ENCODE measurements at places on chromosomes 2 and 18.

DNA sequence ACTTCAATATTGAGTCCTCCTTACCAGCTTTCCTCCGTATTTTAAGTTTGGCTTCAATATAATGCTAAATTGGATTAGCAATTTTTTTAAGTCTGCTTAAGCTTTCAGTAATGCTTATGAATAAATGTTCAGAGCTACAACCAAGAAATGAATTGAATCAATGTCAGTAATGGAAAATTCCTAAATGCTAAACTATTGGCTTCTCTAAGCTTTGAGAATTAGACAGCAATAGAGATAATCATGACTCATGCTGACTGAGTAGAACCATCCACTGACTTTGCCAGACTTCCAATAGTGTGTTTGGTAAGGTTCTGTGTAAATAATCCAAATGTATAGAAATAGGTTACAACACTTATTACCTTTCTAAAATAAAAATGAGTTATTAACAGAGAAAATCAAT is 8.9 kb upstream of the PDE1A start:
- DNase-seq = peak; percentile 34

- DNase-seq = peak; percentile 32
Measured at GRCh38 chr2:206863196-206863595, 76.1 kb upstream of the CPO start.

DNA sequence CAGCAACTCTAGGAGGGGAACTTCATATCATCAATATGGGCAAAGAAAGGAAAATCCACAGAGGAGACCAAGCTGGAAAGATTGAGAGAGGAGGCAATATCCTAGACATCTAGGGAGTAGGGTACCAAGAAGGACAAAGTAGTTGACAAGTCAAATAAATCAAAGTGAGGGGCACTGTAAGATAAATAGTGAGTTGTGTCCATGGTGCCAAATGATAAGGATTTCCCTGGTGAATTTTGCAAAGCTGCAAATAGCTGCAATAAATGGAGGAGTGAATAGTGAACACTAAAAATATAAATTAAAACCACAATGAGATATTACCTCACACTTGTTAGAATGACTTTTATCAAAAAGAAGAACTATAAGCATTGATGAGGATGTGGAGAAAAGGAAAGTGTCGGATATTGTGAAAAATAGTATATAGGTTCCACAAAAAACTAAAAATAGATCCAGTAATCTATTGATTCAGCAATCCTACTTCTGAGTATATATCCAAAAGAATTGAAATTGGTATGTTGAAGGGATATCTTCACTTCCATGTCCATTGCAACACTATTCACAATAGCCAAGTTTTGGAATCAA is 258.2 kb upstream of the FN1 start:
- no peak for DNase-seq

DNA sequence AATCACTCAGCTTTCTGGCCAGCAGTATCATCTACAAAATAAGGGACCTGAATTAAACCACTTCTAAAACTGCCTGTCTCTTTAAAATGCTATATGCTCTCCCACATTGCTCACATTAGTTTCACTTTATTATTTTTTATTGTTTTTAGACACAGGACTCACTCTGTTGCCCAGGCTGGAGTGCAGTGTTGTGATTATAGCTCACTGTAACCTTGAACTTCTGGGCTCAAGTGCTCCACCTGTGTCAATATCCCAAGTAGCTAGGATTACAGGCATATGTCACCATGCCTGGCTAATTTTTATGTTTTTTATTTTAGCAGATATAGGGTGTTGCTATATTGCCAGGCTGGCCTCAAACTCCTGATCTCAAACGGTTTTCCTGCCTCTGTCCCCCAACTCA is 591.3 kb upstream of the ZNF804A start:
- no peak for DNase-seq

DNA sequence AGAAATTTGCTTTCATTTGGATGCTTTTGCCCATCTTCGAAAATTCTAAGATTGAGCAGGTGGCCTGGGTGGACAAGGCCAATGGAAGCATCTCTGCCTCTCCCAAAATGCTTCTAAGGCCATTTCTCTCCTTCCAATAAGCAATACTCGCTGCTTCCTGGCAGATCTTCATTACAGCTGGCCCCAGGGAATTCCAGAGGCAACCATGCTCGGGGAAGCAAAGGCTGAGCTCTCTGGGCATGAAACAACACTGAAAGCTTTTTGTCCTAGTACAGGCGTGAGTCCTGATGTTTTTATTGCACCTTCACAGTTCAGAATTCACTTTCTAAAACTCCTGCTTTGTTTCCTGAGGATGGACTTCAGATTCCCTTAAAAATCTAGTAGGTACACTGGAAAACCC is 11.8 kb upstream of the NEDD4L start:
- DNase-seq = no peak

DNA sequence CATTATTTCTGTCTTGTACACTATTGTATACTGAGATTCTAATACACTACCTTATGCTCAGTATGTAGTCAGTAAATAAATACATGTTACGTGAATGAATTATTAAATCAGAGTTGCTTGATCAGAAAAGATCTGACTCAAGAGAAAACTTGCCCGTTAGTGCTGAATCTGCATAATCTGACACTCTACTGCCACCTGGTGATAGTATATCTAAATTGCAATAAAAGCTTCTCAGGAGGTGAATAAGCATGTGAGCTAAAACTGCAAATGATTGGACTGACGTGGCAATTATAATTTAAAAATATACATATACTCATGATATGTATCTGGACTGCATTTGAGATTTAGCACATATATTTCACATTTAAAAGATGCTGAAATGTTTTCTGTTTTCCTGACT is 70.4 kb downstream of the KIAA1328 start:
- peak; percentile 27 for DNase-seq

DNA sequence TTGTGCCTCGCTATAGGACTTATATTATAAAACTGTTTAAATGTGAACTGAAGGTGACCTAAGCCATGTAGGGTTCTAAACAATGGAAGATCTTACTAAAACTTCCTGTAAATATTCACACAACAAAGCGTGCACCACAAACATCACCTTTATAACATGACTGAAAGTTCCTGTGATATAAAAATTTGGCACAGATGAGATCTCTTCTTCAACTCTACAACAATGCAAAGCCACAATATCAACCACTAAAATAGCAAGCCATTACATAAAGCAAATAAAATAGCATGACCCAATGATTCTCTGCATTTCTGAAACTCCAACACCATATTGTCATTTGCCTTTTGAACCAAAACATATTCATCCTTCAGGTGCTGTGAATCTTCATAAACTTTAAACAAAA is 3.5 kb downstream of the YES1 start:
- DNase-seq = no peak

DNA sequence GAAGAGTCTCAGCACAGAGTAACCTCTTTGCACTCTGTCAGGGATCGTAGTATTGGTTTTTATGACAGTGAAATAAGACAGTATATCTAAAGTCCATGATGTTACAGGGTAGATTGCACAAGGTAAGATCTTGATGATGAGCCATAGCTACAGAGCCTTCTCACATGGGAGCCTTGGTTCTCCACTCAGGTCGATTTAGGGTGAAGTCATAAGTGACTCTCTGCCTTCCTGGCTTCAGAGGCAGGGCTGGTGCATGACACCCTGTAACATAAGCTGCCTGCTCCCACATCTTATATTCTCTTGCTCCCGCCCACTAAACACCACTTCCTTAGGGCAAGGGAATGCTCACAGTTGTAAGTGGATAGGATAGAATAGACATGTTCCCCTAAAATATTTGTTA is 13.3 kb downstream of the DAPL1 start:
- DNase-seq = no peak

DNA sequence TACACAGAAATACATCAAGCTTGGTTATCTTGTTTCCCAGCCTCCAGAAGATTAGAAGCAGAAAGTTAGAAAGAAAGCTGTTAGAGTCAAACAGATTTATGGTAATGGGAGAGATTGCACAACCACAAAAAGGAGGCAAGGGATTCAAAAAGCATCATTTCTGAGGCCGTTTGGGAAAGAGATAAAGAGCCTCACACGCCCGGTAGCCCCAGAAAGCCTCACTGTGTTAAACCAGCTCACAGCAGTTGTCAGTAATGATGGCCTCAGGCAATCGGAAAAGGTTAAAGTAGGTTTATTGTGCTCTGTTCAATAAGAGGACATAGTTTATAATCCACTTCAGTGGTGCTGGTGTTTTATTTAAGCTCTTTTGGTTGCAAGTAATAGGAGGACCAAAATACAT is 111.3 kb downstream of the DCC start:
- DNase-seq = no peak
